Fibroblast of the aortic adventitia (primary cell): ENCODE measurements at places on chromosomes 11 and 22. TPM values are rescaled to one million over a fixed set of nuclear protein-coding genes. Genes with fewer than 3 reads are reported as not detected.

The MUC5AC gene
- under 0.01 TPM in 1 of 2 replicates, not detected in the other for total RNA-seq

The TRIM66 gene
- 4.1 and 5.6 TPM in 2 replicates for total RNA-seq

The KRTAP5-7 gene
- total RNA-seq, result 0.09 and 0.33 TPM in 2 replicates

The TTC36 gene
- 0.81 TPM in 1 of 2 replicates, not detected in the other for total RNA-seq

The SOX6 gene
- total RNA-seq, result 0.36 and 1.8 TPM in 2 replicates

The KCNJ4 gene
- not detected in 2 replicates for total RNA-seq

The ARHGAP8 gene
- 0.41 TPM in 1 of 2 replicates, not detected in the other for total RNA-seq

The BCO2 gene
- 1.5 and 4.0 TPM in 2 replicates for total RNA-seq

The PVALB gene
- total RNA-seq, result not detected in 2 replicates

The C22orf23 gene
- 0.54 TPM in 1 of 2 replicates, not detected in the other for total RNA-seq

The CYTH4 gene
- total RNA-seq, result 0.25 and 0.72 TPM in 2 replicates

The SLC17A6 gene
- total RNA-seq, result not detected in 2 replicates

The ZDHHC24 gene
- total RNA-seq, result 8.6 and 11.0 TPM in 2 replicates

The RASL10A gene
- total RNA-seq, result not detected in 2 replicates

The OR10D3 gene
- not detected in 2 replicates for total RNA-seq

The LGALS12 gene
- total RNA-seq, result 1.3 TPM in 1 of 2 replicates, not detected in the other

The FXYD6 gene
- total RNA-seq, result 0.98 and 1.3 TPM in 2 replicates

The KRTAP5-9 gene
- not detected in 2 replicates for total RNA-seq

The MAJIN gene
- total RNA-seq, result not detected in 2 replicates

The NXPE4 gene
- not detected in 2 replicates for total RNA-seq

The C11orf65 gene
- 0.99 and 1.6 TPM in 2 replicates for total RNA-seq

The CHRNA10 gene
- 0.57 and 1.1 TPM in 2 replicates for total RNA-seq

The RIC3 gene
- not detected in 2 replicates for total RNA-seq

The LYVE1 gene
- not detected in 2 replicates for total RNA-seq

The SCGB1C1 gene
- total RNA-seq, result not detected in 2 replicates
